Heart left ventricle (tissue), 16 donors: ENCODE measurements at places on chromosomes 2 and 18. TPM values are rescaled to one million over a fixed set of nuclear protein-coding genes. Genes with fewer than 3 reads are reported as not detected.

DNA sequence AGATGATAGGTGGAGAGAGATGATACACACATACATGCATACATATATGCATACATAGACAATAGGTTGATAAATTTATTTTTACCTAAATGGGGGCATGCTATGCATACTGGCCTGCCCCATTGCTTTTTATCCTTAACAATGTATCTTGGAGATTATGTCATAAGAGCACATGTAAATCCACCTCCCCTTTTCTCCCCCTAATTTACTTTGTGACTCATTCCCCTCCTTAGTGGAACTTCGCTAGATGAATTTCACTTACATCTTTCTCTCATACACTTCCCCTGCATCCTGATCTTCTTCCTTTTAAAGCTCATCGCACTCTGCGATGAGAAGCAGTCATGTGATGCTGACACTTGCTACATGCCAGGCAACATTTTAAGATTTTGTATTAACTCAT, 223.6 kb downstream of the C1D start:
- DNase-seq = no peak

GRCh38 chr2:11050565-11050964, 104.7 kb upstream of the SLC66A3 start:
- no peak for DNase-seq

DNA sequence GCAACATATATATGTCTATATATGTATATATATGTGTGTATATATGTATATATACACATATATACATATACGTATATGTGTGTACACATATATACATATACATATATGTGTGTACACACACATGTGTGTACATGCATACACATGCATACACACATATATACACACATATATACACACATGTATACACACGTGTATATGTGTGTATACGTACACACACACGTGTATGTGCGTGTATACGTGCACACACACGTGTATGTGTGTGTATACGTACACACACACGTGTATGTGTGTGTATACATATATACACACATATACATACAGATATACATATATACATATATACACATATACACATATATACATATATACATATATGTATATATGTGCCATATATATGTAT, 89.4 kb downstream of the SPHKAP start:
- no peak for DNase-seq

- no peak for DNase-seq
Observed at GRCh38 chr2:23208339-23208738, 176.6 kb upstream of the KLHL29 start.

GRCh38 chr18:23849141-23849540, 159.9 kb downstream of the LAMA3 start:
- DNase-seq = no peak

- no peak for DNase-seq
Observed at GRCh38 chr18:40911582-40912254, 1043.3 kb upstream of the PIK3C3 start.

DNA sequence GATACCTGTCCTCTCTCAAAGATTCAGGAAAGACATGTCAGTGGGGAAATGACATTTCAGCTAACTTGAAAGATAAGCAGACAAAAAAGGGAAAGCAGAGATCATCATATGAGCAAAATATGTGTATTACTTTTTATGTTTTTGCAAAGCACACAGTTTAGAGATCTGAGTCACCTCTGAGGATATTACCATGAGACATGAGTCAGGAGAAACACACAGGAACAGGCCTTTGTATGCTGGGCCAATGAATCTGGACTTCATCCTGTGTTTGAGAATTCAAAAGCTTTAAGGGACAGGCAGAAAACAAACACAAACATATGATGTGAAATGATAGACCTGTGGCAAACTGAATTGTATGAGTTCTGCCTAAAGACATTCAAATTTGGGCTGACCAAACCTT, 306.0 kb upstream of the EPC2 start:
- no peak for DNase-seq

DNA sequence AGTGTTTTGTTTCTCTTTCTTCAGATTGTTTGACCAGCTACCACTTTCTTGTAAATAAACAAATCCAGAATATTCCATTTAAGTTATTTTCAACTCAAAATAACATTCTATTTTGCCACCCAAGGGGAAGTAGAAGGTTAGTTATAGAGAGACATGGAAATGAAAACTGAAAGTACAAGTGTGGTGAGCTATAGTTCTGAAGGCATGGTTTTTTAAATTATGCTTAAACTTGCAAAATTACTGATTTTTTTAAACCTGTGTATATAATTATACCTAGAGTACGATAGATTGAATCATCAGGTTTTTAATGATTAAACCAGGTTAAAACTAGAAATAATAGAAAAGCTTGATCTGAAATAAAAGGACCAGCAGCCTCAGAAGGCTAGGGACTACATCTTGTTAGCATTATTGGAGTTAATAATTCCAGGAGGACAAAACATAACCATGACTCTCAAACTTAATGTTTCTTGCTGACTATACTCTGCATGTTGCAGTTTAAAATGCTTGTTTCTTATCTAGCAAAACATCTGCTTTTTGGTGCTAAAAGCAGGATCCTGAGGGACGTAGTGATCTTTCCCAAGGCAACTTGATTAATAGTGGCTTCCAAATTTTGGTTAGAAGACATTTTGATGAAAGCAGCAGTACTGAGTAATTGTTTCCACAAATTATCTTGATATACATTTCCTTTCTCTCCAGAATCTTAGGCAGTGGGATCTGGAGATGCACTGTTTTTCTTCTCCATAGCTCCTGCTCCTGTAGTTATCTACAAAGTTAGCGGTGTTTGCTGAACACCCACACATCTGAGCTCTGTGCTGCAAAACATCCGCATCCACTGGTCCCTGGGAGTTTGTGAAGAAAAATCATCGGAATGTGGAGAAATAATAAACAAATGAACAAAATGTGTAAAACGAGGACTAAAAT, 327.2 kb upstream of the PKDCC start:
- no peak for DNase-seq

GRCh38 chr2:222052934-222053367, 245.8 kb downstream of the PAX3 start:
- no peak for DNase-seq

Gene NEU2
- not detected for total RNA-seq

Gene RPRM
- total RNA-seq = 2.3 TPM

Gene HOXD13
- not detected for total RNA-seq

Gene GPC1
- total RNA-seq = 193 TPM

Gene REG3A
- total RNA-seq = not detected

Gene TMX3
- total RNA-seq = 31.7 TPM

Gene MTIF2
- 51.7 TPM for total RNA-seq

Gene CERS6
- 48.1 TPM for total RNA-seq
